ENCODE measurements at places on chromosomes 3 and 15.

DNA sequence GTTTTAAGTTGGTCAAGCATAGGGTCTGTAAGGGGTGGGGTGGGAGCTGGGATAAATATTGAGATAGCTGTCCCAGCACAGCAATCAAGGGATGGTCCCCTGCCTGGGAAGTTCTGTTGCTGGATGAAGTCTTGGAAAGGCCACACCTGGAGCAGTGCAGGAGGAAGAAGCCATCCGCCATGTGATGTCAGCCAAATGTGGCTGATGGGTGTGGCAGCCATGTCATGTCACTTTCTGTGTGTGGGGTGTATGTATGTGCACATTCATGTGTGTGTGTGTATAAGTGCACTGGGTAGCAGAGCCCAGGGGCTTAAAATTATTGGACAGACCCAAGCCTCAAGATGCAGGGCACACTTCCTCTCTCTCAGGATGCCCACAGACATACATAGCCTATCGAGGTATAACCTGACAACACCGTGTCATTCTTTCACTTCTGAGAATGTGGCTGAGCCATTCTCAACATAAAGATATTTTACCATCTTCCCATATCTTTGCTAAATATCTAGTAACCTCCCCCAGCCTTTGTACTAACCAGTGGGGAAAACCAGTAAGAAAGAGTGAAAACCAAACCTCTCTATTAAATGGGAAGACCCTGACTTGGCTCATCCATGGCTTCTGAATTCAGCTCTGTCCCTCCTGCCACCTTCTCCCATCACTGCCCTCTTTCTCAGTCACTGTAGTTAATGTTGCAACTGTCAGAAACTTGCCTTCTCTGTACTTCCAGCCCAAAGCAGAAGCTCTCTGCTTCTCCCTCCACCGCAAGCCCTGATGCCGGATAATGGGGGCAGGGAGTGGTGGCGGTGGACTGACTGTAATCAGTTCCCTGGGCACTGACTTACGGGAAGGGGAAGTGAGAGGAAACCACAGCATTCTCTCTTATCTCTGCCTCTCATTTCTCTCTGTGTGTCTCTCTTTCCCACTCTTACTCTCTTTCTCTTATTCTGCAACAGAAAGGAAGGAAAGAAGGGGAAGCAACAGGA, 11.2 kb downstream of the TNFSF10 start:
- DNase-seq: no peak

- DNase-seq: no peak
Observed at GRCh38 chr3:8147711-8148110, 353.9 kb upstream of the LMCD1 start.

DNA sequence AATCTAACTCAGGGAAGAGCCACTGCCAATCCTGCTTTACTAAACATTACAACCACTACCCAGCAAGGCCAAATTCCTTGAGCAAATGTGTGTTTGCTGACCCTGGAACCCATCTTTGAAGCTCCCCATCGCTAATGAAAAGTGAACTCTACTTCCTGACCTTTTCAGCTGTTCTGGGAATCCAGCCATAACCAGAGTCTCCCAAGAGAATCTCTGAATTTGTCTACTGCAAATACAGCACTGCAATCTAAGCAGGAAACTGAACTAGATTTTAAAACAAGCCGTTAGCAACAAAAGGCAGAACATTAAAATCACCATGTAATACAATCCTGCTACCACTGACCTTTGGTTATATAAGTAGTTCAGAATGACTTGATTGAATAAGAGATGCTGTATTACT, 309.2 kb downstream of the MAGI1 start:
- DNase-seq: no peak

DNA sequence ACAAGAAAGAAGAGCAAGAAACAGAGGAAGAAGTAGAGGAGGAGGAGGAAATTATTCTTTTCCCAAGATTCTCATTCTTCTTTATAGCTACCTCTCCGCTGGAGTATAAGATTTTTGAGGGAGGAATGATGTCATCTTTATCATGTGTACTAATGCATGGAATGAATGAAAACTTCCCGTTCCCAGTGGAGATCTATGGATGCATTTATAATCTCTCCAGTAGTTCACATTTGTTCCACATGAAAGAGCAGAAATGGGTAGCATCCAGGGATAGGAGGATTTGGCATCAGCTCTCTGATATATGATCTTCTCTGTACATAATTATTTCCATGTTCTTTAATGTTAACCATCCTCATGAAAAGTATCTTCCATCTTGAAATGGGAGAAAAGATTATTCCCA, 244.4 kb downstream of the ADAMTSL3 start:
- no peak for DNase-seq

DNA sequence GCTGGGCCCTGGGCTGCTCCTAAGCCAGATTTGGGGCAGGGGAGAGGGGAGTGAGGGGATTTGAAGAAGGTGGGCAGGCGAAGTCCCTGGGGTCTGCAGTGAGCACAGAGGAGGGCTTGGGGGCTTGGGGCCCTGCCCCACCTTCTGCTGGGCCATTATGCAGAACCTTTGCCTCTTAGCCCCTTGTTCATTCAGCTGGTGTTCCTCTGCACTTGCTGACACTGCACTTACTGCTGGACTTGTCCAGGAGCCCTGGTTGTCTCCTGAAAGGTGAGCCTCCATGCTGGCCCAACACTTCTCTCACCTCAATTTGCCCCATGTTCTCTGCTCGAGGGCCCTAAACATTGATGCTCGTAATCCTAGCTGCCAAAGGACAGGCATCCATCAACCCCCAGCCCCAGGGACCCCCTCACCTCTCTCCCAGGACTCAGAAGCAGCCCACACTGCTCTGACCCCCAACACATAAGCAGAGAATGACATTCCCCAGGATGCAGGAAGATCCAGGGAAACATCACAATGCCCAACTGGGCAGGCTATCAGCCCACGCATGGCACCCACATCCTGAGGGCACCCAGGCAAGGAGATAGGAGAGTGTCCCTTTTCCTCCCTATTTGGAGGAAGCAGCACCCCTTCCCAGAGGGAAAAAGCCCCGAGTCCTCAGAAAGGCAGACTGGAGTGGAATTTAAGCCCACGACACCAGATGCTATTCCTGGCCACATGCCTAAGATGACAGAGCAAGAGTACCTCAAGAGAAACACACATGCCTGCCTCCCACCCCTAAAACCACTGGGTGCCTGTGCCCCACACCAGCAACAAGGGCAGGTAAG, 76.8 kb downstream of the ADCY5 start:
- no peak for DNase-seq

DNA sequence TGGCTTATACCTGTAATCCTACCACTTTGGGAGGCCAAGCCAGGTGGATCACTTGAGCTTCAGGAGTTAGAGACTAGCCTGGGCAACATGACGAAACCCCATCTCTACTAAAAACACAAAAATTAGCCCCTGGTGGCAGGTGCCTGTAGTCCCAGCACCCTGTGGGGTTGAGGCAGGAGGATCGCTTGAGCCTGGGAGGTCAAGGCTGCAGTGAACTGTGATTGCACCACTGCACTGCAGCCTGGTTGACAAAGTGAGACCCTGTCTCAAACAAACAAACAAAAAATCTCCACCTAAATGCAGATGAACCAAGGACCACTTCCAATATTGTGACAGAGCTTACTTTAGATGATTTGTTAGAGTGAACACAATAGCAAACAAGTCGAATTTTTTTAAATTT, 53.7 kb downstream of the TP53BP1 start:
- no peak for DNase-seq

- DNase-seq: no peak
Observed at GRCh38 chr15:39202641-39203040, 378.2 kb upstream of the THBS1 start.

DNA sequence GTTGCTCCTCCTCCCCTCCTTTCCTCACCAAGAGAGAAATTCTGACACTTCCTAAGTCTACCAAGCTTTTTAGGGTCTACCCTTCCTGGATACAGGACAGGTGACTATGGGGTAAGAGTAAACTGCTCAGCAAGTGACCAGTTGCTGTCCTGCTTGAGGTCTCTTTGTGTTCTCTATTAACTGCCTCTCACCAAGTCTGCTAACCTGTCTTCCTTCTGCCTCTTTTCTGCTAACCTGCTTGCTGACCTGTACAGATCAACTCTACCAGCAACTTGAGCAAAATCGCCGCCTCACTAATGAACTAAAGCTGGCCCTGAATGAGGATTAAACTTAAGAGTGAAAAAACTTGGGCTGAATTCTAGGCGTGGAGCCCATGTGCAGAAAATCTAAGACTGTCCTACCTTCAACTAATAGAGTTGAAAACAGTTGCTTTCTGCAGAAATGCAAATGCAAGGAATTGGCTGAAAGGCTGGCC, 27.1 kb downstream of the TPM1 start:
- no peak for DNase-seq

DNA sequence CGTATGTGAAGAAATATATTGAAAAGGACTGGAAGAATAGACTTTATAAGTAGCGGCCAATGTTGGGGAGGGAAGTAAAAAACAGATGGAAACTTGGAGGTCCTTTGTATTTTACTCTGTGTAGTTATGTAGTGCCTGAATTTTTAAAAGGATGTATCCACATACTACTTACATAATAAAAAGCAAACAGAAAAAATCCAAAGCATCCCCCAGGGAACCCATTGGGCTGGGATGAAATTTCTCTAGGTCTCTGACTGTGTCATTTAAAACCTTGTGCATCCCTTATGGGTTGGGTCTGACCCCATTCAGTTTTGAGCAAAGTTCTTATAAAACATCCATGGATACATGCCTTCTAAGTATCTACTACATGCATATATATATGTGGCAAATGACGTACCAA, 141.1 kb downstream of the NR1D2 start:
- no peak for DNase-seq

- DNase-seq: no peak
Observed at GRCh38 chr3:121405631-121406030, 140.2 kb downstream of the POLQ start.

GRCh38 chr3:182122779-182123178, 411.1 kb downstream of the SOX2 start:
- no peak for DNase-seq

DNA sequence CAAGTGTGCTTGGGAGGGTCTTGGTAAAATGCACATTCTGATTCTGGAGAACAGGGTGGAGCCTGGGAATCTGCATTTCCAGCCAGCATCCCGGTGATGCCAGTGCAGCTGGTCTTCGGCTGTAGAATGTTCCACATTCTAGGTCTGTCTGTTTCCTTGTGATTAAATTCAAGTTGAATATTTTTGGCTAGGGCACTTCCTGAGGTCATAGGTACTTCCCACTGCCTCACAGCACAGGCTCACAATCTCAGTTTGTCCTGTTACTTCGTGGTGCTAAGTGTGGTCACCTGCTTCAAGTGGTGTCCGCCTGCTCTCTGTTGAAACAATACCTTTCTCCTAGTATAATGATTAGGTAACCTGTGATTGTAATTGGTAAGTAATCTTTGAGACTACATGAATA, 40.1 kb downstream of the FLNB start:
- no peak for DNase-seq

DNA sequence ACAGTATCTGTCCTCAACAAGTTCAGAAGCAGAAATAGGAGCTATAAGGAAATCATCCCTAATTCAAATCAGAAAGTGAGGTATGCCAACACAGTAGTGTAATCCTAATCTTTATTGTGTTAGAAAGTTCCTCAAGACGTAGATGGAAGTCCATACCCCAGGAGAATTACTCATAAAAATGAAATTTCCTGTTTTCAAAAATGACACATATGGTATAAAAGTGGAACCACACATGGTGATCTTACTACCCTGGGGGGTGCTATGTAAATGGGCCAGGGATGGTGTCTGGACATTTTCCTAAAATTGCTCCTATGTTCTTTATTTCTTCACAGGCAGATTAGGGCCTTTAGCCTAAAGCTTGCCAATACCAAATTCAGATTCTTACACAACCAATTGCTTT, 204.1 kb downstream of the ARRDC4 start:
- DNase-seq: no peak

GRCh38 chr3:43426388-43426787, 140.0 kb downstream of the SNRK start:
- no peak for DNase-seq

DNA sequence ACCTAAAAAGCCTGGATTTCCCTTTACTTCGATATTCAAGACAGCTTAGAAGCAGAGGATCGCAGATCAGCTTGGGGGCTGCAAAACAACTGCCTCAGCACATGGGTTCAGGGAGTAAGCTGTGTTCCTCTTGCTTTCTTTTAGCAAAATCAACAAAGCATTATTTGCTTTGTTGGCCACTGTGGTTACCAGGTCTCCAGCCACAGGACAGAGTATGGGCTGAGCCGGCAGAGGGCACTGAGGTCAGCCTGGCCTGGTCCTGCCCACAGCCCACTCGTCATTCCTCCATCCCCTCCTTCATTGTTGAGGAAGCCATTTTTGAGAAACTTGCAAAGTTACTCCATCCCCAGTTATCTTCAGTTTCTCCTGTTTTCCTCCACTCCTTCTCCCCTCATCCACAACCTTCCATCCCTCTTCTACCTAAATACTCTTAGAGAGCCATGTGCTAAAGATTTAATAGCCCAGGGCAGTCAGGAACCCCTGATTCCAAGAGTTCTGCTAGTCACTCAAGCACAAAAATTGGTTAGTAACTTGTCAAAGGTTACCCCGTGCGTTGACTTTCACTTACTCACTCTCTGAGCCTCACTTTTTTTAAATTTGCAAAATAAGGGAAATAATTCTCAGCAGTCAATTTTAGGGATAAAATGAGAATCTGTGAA, 60.0 kb upstream of the HES1 start:
- DNase-seq: no peak

DNA sequence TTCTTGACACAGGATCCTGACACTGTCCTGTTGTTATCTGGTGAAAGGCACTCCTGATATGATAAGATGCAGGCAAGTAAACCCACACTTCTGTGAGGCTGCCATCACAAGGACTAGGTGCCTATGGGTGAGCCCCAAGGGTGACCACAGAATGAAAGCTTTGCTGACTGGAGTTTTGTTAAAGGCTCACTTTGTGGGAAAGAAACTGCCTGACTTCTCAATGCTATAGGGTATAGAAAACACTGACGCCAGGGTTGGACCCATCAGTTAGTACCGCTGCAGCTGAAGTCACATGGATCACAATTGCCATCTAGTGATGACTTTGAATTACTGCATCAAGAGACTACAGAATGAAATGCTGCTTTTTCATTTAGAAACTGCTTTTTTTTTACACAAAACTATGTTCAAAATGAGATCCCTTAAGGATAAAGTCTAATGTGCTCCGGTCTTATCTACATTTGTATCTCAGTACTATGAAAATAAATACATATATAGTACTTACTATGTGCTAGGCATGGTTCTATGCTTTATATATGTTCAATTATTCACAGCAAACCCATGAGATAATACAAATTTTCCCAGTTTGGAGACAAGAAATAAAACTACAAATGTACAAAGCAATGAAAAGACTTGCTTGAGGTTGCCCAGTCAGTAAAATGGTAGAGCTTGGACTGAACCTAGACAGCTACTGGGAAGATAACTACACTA, 64.2 kb upstream of the CMSS1 start:
- no peak for DNase-seq

GRCh38 chr15:70245932-70246622, 148.4 kb upstream of the TLE3 start:
- no peak for DNase-seq

DNA sequence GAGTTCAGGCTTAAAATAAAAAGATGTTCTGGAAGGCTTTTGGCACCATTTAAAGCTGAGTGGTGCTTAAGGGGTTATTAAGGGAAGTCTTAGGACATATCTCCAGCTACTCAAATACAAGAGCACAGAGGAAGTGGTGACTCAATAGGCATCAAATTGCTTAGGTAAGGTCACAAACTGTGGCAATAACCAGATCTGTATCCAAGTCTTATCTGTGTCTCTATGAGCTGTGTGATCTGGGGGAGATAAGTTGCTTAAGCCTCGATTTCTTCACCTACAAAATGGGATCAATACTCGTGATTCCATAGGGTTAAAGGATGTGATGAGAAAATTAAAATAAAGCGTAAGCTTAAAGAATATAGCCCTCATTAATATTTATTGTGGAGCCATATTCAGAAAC, 7.6 kb downstream of the HDC start:
- DNase-seq: no peak

GRCh38 chr15:47384776-47385175, 332.5 kb upstream of the SEMA6D start:
- no peak for DNase-seq
